GM12878 (cell line): ENCODE measurements at places on chromosomes 2 and 18.

GRCh38 chr2:74418312-74418711 lies 3.1 kb downstream of the C2orf81 start:
- H3K27me3 ChIP-seq: no peaks in the 10 kb centered on the region
- H3K4me3 ChIP-seq: no peak overlapping the region
- peaks cover 49% of the 10 kb centered on the region for H3K4me1 ChIP-seq
- no peak for DNase-seq
- H3K36me3 ChIP-seq: no peaks in the 10 kb centered on the region

DNA sequence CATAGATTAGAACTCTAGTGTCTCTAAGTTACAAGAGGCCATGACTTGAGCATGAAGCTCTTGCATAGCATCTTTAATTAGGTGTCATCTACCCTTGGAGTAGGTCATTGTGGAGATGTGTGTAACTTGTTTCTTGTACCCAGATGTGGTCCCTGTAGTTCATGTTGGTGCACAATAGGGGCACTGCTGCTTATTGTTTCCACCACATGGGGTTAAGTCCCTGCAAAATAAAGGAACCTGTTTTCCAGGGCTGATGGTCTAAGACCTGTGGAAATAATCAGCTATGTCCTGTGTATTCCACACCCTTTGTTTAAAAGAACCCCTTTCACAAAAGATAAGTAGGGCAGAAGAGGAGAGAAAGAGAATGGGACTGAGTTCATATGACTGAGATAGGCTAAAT lies 28.6 kb downstream of the ASXL3 start:
- H3K4me3 ChIP-seq: no peak overlapping the region
- no peaks in the 10 kb centered on the region for H3K27me3 ChIP-seq
- H3K27ac ChIP-seq: no peak overlapping the region

GRCh38 chr2:216217904-216218260 lies 108.7 kb downstream of the XRCC5 start:
- peak overlapping the region; percentile 68 for H3K27ac ChIP-seq
- H3K36me3 ChIP-seq: peaks cover 4% of the 10 kb centered on the region; the same call in 1 of the 2 replicates
- no peaks in the 10 kb centered on the region for H3K27me3 ChIP-seq
- 0 out of 2 replicates have a peak overlapping the region, but pooled peaks have one; percentile 16 for H3K4me3 ChIP-seq
- peaks cover 40% of the 10 kb centered on the region for H3K4me1 ChIP-seq

GRCh38 chr2:105919191-105919811 lies 174.6 kb downstream of the NCK2 start:
- H3K36me3 ChIP-seq: no peaks in the 10 kb centered on the region
- DNase-seq: no peak
- no peak overlapping the region for H3K4me3 ChIP-seq
- no peak overlapping the region for H3K27ac ChIP-seq
- peaks cover 15% of the 10 kb centered on the region for H3K4me1 ChIP-seq

- no peak overlapping the region for H3K4me3 ChIP-seq
- no peaks in the 10 kb centered on the region for H3K4me1 ChIP-seq
- no peak overlapping the region for H3K27ac ChIP-seq
- DNase-seq: no peak
- no peaks in the 10 kb centered on the region for H3K36me3 ChIP-seq
- H3K27me3 ChIP-seq: no peaks in the 10 kb centered on the region
Measured at GRCh38 chr2:158043181-158043948, 58.3 kb upstream of the UPP2 start.

GRCh38 chr2:182193291-182193690 lies 207.6 kb downstream of the PPP1R1C start:
- no peak overlapping the region for H3K4me3 ChIP-seq
- H3K27ac ChIP-seq: no peak overlapping the region
- no peak for DNase-seq
- H3K27me3 ChIP-seq: no peaks in the 10 kb centered on the region
- no peaks in the 10 kb centered on the region for H3K36me3 ChIP-seq

- no peaks in the 10 kb centered on the region; the same call in 1 of the 2 replicates for H3K27me3 ChIP-seq
- H3K36me3 ChIP-seq: no peaks in the 10 kb centered on the region
- no peaks in the 10 kb centered on the region for H3K4me1 ChIP-seq
Measured at GRCh38 chr2:99520195-99520594, 30.4 kb upstream of the REV1 start.

GRCh38 chr18:36045241-36045991 lies 21.9 kb downstream of the RPRD1A start:
- DNase-seq: no peak
- no peak overlapping the region for H3K4me3 ChIP-seq
- no peaks in the 10 kb centered on the region for H3K27me3 ChIP-seq
- H3K36me3 ChIP-seq: no peaks in the 10 kb centered on the region
- no peak overlapping the region for H3K27ac ChIP-seq

DNA sequence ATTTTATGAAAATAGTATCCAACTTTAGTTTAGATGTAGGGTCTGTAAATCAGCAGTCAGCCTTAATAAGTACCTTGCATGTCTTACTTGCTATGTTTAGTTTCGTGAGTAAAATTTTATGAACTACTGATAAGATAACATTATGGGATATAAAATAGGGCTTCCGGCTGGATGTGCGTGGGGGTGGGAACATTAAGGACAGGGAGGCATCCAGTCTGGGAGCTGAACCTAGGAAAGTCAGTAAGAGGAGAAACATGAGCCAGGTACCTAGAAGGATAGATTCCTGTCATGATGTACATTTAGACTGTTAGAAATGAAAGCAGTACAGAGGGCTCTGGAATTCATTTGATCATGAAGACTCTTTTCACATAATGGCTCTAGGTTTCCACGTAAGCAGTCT lies 12.7 kb upstream of the KCNJ13 start:
- H3K27me3 ChIP-seq: no peaks in the 10 kb centered on the region
- no peak for DNase-seq
- no peaks in the 10 kb centered on the region for H3K4me1 ChIP-seq
- H3K4me3 ChIP-seq: no peak overlapping the region

DNA sequence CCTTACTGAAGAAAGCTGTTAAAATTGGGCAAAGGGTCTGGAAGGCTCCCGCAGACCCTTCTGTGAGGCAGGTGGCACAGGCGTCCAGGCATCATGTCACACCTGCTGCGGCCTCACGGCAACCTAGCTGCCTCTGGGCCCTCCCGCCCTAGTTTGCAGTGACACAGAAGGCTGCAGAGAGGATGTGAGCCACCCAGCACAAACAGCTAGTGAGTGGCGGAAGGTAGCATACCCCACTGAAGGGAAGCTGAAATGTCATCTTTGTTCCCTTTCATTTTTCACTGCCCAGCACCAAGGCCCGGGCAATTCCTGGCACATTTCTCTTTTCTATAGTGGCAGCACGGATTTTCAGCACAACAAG lies 53.8 kb downstream of the TRAPPC12 start:
- no peaks in the 10 kb centered on the region for H3K4me1 ChIP-seq
- H3K36me3 ChIP-seq: peaks cover 2% of the 10 kb centered on the region
- no peak overlapping the region for H3K27ac ChIP-seq

DNA sequence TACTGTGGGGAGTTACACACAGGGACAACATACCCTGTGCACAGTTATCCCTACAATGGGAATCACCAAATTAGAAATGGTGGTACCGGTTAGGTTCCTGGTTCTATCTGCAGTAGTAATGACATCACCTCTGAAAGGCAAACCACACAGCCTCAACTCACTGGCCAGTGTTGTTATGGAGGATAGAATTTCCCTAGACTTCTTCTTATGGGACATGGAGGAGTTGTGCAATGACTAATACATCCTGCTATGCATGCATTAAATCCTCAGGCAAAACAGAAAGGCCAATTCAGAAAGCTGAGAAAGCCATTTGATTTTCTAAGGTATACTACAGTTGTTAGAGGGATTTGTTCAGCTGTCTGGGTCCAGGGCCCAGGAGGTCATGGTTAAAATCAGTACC lies 439.3 kb downstream of the TMX3 start:
- no peak overlapping the region for H3K4me3 ChIP-seq
- H3K36me3 ChIP-seq: no peaks in the 10 kb centered on the region
- H3K27me3 ChIP-seq: no peaks in the 10 kb centered on the region
- DNase-seq: no peak

DNA sequence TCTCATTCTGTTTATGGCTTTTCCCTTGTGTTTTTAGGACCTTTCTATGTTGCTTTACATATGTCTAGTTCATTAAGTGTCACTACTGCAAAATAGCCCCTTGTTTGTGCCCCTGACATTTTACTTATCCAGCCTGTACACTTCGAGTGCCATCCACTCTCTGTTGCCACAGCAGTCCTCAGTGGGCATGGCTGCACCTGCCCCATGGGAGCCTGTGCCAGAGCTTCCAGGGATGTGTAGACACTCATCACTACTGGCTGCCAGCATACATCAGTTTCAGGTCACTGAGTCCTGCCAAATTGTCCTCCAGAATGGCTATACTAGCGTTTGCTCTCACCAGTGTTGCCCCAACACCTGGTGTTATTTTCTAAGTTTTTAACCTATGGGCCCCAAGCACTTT lies 80.4 kb downstream of the ARMC9 start:
- no peaks in the 10 kb centered on the region for H3K36me3 ChIP-seq
- no peak for DNase-seq
- H3K4me3 ChIP-seq: no peak overlapping the region
- peaks cover 3% of the 10 kb centered on the region for H3K4me1 ChIP-seq

- no peak overlapping the region for H3K4me3 ChIP-seq
- H3K27ac ChIP-seq: no peak overlapping the region
Measured at GRCh38 chr18:70621710-70622109, 332.9 kb downstream of the SOCS6 start.

DNA sequence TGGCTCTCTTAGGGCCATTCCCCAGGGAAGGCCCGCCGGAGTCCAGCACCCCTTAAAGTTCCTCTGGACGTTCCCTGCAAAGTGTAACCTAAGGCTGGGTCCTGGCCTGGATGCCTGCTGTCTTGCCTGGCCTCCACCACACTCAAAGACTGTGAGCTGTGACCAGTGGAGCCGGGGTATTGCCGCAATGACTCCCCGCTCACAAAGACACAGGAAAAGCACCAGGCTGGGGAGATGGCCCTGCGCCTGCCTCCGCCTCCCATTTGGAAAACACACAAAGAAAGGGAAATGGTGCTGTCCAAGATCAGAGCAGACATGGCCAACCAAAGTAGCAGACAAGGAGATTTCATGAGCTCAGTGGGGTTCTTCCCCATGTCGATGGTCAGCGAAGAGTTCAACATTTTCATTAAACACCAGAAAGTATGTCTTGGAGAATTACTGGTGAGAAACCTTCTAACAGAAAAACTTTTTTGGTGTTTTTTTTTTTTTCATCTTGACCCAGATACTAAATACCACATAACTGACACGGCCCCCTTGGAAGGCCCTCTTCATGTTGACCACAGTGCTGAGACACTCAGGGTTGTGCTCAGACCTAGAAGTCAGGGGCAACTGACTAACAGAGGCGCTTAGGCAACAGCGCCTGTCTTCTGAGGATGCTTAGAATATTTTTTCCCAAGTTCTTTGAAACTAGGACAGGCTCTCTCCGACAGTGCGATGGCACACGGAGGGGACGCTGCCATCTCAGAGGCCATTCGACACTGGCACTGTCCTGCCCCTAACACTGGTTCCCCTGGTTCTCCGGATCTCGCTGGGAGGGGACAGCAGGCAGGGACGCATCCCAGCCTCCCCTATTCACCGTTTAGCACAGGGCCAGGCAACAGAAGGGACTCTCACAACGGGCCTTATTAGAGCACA lies 226.4 kb upstream of the ID2 start:
- no peak overlapping the region for H3K4me3 ChIP-seq
- no peak for DNase-seq
- peaks cover 2% of the 10 kb centered on the region; the same call in 1 of the 2 replicates for H3K27me3 ChIP-seq
- H3K4me1 ChIP-seq: peaks cover 6% of the 10 kb centered on the region

GRCh38 chr2:63186331-63186730 lies 135.7 kb downstream of the OTX1 start:
- no peak for DNase-seq
- no peak overlapping the region for H3K27ac ChIP-seq
- no peaks in the 10 kb centered on the region for H3K36me3 ChIP-seq
- no peaks in the 10 kb centered on the region for H3K27me3 ChIP-seq
- H3K4me3 ChIP-seq: no peak overlapping the region

DNA sequence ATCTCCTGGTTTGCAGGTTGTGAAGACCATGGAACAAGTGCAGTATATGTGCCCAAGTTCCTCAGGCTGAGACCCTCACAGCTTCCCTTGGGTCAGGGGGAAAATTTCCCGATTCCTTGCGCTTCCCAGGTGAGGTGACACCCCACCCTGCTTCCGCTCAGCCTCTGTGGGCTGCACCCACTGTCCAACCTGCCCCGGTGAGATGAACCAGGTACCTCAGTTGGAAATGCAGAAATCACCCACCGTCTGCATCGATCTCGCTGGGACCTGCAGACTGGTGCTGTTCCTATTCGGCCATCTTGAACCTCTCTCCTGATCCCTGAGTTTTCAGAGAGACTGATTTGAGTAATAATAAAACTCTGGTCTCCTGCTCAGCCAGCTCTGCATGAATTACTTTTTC lies 30.6 kb downstream of the CHCHD5 start:
- no peaks in the 10 kb centered on the region for H3K36me3 ChIP-seq
- no peak overlapping the region for H3K27ac ChIP-seq
- DNase-seq: no peak
- H3K4me1 ChIP-seq: no peaks in the 10 kb centered on the region
- H3K27me3 ChIP-seq: no peaks in the 10 kb centered on the region; the same call in 1 of the 2 replicates

- no peak overlapping the region for H3K27ac ChIP-seq
- H3K36me3 ChIP-seq: no peaks in the 10 kb centered on the region
- no peaks in the 10 kb centered on the region for H3K27me3 ChIP-seq
- peaks cover 10% of the 10 kb centered on the region for H3K4me1 ChIP-seq
- no peak for DNase-seq
Measured at GRCh38 chr18:31688606-31689005, 4.2 kb upstream of the B4GALT6 start.

DNA sequence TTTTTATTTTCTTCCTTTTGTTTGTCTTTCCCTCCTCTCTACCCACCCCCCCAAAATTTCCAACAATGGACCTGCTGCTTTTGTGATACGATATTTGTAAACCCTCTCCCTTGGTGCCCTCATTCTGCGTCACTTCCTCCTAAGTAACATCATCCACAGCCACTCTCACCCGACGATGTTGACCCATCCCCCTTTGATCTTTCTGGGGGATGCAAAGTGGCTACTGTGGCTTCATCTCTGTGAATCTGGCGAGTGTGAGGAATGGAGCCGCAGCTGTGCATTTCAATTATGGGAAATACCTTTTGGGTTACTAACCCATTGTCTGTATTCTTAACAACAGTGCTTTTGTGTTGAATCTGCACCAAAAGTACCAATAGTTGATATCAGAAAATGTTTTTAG lies 19.4 kb downstream of the ANTXR1 start:
- no peak overlapping the region for H3K27ac ChIP-seq
- H3K4me3 ChIP-seq: no peak overlapping the region
- H3K27me3 ChIP-seq: peaks cover 3% of the 10 kb centered on the region
- DNase-seq: no peak
- H3K4me1 ChIP-seq: no peaks in the 10 kb centered on the region

DNA sequence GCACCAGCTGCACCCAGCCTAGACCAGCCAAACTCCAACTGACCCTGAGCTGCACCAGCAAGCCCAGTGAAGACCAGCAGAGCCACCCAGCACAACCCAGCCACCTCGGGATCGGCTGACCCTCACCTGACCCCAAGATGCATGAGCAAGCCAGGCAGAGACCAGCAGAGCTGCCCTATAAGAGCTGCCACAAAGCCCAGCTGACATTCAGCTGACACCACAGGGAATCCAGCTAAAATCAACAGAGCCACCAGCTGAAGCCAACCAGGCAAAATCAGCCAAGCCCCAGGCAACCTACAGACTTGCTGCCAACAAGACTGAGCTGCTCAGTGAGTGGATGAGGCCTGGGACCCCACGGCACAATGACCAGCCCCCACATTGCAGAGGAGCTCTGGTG lies 54.6 kb downstream of the CYP27C1 start:
- no peaks in the 10 kb centered on the region for H3K36me3 ChIP-seq
- no peaks in the 10 kb centered on the region for H3K27me3 ChIP-seq
- no peak for DNase-seq
- no peak overlapping the region for H3K27ac ChIP-seq
